ENCODE measurements at places on chromosomes 16 and 17.

DNA sequence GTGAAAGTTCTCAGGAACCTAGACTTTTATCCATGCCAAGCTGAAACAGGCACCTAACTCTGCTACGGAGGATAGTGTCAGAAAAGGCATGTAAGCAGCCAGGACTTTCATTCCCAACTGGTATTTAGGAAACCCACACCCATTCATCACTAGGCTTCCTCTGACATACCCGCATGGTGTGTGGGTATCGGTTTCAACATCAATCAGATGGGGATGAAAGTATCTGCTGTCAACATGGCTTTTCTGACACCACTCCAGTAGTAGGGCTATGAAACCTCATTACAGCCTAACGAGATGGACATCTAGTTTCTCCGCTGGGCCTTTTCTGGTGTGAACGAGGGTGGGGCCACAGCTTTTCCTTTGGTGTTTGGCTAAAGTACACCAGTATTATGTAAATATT is 1178.3 kb downstream of the CDH11 start:
- no peak for DNase-seq

GRCh38 chr17:49318435-49318965 is 43.5 kb downstream of the ZNF652 start:
- no peak for DNase-seq

DNA sequence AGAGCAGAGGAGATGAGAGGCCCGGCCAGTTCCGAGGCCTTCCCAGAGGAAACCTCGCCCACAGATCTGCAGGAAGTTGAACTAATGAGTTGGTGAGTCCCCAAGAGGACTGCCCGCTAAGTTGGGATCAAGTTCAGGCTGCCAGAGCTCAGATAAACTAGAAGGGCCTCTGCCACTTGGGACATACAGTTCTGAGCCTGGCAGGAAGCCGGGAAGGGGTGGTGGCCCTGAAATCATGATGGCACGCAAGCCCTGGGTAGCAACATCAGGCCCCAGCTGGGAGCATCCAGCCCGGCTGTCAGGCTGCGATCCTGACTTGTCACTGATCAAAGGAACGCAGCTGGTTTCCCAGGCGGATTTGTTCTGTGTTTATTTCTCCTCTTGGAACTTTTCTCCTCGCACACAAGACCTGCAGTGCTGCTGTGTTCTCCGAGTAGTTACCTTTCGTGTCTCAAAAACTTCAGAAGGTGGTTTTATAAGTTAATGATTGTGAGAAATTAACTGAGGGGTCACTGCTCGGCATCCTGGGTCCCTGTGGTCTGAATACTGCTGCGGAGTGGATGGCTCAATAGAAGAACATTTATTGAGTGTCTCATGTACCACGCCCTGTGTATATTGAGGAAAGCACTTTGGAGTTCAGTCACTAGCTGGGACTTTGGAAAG is 8.0 kb upstream of the WFDC1 start:
- no peak for DNase-seq

DNA sequence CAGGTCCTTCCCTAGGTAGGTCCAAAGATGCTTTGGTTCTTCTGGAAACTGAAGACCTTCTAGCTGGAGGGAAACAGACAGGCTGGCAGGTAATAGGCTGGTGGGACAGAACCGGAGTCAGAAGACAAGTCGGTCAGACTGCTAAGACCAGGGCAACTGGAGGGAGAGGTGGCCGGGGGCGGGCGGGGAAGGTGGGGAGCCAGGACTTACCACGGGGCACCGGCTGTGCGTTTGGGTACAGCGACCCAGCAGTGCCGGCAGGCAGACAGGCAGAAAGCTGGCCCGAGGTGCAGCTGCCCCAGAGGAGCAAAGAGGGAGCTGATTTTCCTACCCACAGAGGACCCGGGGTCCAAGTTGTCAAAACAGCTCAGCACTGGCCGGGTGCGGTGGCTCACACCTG is 575 bp downstream of the SLC52A1 start:
- no peak for DNase-seq

DNA sequence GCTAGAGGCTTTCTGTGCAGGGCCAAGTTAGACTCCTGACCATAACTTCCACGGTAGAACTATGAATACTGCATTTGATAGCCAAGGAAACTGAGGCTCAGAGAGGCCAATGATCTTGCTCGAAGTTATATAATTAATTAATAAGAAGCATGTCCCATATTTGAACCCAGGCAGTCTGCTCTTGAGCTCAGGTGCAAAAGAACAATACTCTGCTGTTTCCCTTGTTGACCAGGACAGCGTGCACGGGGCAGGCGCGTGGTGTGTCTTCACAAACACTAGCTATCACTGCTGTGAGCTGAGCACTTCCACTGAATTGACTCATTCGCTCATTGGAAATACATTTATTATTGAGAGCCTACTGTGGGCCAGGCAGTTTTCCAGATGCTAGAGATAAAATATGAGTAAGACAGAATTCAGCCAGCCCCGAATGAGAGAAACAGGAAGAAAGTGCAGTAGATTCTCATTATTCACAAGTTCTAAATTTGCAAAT is 1.6 kb downstream of the CHD9 start:
- DNase-seq, result no peak

DNA sequence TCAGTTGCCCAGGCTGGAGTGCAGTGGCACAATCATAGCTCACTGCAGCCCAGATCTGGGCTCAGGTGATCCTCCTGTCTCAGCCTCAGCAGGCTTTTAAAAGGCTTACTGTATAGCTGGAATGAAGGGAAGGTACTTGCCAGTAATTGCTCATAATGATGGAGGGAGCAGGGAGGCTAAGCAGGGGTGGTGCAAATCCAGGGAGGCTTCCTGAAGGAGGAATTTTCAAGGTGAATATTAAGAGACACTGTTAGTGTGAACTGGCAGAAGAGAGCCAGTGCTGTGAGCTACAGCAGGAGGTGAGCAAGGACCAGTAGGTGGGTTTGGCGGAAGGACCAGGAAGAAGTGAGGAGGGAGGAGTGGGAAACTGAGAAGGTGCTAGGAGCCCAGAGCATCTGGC is 24.7 kb downstream of the CRHR1 start:
- no peak for DNase-seq
